ENCODE measurements at places on chromosomes 1 and 21. TPM values are rescaled to one million over a fixed set of nuclear protein-coding genes. Genes with fewer than 3 reads are reported as not detected.

Gene OR2T29
- not detected for polyA plus RNA-seq

Gene SERTAD4
- not detected for polyA plus RNA-seq

Gene SIK1
- polyA plus RNA-seq: not detected

Gene PCP4L1
- polyA plus RNA-seq: not detected

Gene ADCY10
- not detected for polyA plus RNA-seq

Gene PPIAL4G
- not detected for polyA plus RNA-seq

Gene YTHDF2
- polyA plus RNA-seq: 145 TPM

Gene HES5
- polyA plus RNA-seq: not detected

Gene SYT2
- 0.05 TPM for polyA plus RNA-seq

Gene MTARC2
- not detected for polyA plus RNA-seq

Gene LCE2A
- not detected for polyA plus RNA-seq

Gene SLC35F3
- 1.4 TPM for polyA plus RNA-seq
